ENCODE measurements at places on chromosomes 6 and 20.
A peak's percentile ranks its signal among the peaks of the same experiment; 100 is the strongest.

GRCh38 chr6:56047931-56048540 is 172.6 kb upstream of the BMP5 start:
- DNase-seq = no peak

DNA sequence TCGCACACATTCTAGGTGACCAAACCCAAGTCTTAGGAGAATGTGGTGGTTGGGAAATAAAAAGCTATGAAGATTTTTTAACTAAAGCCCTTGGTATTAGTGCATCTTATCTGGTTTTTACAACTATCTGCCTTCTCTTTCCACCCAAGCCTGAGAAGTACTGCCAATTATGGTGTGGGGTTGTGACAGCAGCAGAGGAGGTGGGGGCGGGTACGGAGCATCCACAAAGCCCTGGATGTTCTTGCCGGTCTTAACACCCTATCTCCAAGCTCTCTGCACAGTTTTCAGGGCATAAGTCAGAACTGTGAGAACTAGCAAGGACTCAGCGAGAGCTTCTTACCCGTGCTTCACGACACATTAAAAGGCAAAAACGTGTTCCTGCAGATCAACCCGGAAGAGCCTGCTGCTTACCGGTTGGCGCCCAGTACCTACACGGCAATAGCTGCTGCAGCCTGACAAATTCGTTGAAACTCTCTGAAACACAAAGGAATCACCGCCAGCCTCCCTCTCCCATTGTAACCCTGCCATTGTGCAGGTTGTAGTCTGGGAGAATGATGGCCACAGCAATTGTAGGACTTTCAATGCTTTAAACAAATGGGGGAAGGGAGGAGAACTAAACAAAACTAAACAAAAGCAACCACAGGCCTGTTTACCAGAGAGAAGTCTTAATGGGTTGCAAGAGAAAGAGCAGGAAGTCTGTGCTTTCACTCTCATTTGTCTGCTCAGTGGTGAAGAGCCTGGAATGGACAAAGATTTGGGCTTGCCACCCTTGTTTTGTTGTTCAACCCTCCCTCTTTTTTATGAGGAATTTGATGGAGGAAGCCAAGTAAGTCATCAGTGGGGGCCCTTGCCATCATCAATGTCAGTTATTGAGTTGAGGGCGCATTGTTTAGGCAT is 461.0 kb upstream of the JARID2 start:
- no peak for DNase-seq

GRCh38 chr6:14366872-14367271 is 249.3 kb downstream of the CD83 start:
- no peak for DNase-seq

DNA sequence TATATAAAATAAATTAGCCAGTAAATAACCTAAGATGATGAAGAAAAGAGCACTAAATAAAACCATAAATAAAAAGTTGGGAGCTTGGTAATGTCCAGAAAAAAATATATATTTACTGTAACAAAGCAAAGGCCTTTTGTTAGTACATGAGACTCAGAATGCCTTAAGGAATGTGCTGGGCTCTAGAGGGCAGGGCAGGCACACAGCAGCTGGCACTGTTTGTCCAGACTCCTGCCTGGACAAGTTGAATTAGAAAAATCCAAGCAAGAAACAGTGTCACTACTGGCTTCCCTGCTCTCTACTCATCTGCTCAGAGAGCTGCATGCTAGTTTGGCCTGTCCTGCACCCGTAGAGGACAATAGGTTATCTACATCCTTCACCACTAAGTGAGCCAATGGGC is 8.8 kb downstream of the DEFB129 start:
- no peak for DNase-seq

DNA sequence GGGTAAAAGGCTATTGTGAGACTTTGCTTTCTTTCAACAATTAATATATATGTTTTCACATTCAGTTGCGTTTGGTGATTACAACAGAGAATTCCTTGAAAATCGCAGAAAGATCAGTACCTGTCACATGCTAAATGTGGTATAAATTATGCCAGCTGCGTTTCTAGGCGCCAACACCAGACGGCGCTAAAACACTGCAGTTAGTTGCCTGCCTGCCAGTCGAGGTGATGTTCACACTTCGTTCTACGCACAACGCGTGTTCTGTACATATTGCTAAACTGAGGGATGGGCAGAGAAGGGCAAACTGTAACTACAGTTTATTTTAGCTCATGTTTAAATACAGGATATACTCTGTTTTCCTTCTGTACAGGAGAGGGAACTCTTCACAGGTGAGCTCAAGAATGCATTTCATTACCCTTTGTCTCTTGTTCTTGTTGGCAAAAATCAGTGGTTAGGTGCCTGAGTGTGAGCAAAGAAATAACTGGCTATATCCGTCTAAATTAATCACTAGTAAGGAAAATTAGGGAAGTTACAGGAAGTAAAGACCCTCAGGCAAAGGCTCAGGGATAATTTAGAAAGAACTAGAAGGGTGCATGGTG is 100.1 kb upstream of the RGS17 start:
- DNase-seq = peak; percentile 1

DNA sequence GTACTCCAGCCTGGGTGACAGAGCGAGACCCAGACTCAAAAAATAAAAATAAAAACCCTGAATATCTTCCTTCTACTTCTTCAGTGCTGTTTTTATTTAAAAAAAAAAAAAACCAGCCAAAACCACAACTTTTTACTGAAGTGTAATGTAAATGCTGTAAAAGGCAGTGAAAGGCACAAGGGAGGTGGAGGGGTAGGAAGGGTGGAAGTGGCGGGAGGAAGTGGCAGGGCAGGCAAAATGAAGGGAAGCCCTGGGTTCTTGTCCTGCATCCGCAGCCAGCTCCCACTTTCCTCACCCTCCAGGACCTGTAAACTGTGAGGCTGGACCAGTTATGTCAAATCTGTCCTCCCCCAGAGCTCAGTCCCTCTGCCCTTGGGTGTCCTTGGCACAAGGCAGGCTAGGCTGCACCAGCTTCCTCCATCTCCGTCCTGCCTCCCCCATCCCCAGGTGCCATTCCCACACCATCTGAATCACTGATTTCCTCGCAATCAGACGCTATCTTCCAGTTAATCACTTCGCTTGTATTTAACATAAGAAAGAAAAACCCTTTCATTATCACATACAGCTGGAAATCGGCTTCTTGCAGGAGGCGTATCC is 13.7 kb upstream of the PANK2 start:
- no peak for DNase-seq
